ENCODE measurements at places on chromosomes 1 and 21.

- DNase-seq = no peak
Measured at GRCh38 chr1:168163670-168164069, 15.1 kb upstream of the TIPRL start.

DNA sequence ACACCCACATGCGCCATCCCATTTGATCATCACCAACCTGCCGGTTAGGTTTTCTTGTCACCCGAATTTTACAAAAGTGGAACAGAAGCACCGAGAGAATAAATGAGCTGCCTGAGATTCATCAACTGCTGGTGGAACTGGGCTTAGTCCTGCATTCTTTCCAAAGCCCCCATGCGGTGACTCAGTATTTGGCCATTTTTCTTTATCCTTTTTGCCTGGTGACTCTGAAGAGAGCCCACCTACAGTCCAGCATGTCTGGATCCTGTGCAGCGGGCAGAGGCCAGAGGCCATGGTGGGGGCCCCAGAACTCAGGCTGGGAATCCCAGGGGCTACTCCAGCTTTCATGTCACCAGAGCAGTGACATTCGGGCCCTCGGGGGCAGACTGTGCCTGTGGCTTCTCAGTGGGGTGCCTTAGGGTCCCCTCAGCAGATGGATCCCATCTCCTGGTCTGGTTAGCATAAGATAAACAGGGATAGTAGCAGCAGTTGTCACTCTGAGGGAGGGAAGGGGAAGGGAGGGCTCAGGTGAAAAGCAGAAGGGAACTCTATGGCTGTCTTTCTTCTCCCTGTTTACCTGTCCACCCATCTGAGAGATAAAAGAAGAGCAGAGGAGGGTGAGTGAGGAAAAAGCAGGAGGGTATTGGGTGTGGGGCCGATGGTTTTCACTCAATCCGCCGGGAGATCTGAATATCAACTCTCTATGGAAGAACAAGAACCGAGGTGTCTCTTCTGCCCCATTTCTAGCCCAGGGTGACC is 63.2 kb downstream of the KIF26B start:
- DNase-seq = no peak

DNA sequence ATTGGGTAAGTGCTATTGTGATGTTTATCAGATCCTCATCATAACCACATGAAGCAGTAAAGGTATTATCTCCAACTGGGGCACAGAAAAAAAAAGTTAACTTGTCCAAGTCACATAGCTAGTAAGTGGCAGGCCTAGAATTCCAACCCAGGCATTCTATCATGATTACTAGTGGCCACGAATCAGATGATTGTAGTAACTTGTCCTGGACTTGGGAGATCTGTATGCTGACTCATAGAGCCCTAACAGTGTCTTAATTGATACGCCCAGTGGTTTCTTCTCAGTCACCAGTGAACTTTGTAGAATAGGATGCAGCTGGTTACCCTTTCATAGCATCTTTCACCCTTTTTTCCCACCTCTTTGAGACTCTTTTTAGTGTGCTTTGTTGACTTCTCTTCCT is 91.1 kb upstream of the UBE2U start:
- no peak for DNase-seq

DNA sequence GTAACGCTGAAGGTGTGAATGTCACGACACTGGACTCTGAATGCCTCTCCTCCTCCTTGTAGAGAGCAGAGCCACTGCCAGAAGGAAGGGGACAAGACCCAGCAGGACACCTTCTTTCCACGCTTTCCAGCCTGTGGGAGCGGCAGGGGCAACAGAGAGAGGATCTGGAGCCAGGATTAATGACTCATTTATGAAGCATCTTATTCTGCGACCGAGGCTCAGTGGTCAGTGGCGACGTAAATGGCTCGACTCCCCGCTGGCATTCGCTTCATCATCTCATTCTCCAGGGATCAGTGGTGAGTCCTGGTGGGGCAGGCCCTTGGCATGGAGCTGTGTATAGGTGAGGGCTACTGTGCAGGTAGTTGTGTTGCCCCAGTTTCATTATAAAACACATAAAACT is 4.6 kb downstream of the SLC37A1 start:
- DNase-seq = no peak
